CD4-positive, alpha-beta T cell treated with Interleukin-21 for 1 hour (primary cell): ENCODE measurements at places on chromosomes 3 and 15.

GRCh38 chr3:184532940-184533732 is 28.4 kb upstream of the EPHB3 start:
- no peak for DNase-seq

DNA sequence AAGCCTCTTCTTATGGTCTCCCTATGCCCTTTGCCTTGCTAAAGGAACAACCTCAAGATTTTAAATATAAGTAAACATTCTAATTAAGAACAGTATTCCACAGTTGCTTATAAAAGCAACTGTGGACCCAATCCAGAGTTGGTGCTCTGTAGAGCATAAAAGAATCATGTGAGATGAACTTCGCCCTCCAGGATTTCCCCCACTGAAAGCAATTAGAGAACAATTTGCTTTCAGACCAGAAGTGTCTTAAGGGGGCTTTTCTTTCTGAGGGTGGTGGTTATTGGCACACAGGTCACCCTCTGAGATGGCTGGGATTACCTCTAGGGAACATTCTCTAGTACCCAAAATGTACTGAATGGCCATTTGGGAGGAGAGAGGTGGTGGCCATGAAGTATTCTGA is 10.6 kb downstream of the ZNF592 start:
- DNase-seq = no peak

DNA sequence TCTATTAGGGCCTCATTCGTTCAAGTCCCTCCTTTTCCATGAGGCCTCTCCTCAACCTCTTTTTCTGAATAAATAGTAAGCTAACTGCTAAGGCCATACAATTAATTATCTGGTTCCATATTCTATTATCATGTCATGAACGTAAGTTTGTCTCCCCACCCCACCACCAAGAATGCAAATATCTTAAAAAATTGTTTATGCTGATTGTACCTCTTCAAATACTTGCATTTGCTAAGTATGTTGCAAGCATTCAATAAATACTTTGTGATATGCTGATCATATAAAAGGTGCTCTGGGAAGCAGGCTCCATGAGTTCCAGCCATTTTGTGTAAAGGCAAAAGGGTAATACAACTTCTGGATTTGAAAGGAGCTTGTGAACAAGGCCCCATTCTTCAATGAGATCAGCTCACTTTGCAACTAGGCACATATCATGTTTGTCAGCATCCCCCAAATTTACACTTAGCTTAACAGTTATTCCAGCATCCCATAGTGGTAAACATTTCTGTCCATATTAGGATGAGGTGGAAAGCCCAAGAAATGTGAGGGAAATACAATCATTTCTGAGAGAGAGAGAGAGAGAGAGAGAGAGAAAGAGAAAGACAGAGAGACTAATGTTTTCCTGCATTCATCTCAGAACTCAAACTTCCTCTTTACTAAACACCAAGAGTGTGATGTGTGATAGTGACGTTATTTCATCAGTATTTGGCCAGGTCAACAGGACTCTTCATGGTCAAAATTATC is 33.2 kb downstream of the SLC12A8 start:
- no peak for DNase-seq

DNA sequence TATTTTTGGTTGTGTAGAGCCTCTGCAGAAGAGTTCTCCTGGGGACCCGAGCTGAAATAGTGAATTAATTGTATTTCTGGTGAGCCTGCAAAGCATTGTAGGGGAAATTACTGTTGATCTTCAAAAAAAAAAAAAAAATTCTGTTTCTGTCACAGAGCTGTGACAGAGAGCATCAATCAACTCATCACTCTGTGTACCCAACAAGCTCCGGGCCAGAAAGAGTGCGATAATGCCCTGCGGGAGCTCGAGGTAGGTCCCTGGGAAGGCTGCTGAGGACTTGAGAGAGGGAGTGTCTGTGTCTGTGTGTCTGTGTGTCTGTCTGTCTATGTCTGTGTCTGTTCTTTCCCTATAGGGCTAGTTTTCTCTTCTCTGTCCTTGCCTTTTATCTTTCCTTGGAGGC is 294.4 kb upstream of the TPM1 start:
- no peak for DNase-seq

GRCh38 chr3:160831401-160831800 is 75.4 kb downstream of the PPM1L start:
- no peak for DNase-seq

DNA sequence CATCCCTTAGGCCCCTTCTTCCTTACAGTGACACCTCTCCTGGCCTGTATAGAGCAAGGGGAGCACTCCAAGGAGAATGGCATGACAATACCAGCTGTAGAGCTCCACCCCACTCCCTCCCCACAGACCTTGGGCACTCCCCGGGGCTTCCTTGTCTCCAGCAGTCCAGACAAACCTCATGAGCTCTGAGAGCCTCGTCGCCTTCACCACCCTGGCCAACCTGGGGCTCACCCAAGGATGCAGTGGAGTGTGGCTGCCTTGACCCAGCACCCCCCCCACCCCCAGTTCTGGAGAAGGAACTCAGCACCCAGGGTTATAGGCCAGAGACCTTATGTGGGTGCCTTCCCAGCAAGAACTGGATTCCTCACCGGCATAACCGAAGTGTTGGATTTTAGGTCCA is 7.4 kb upstream of the SLCO2A1 start:
- DNase-seq = no peak

DNA sequence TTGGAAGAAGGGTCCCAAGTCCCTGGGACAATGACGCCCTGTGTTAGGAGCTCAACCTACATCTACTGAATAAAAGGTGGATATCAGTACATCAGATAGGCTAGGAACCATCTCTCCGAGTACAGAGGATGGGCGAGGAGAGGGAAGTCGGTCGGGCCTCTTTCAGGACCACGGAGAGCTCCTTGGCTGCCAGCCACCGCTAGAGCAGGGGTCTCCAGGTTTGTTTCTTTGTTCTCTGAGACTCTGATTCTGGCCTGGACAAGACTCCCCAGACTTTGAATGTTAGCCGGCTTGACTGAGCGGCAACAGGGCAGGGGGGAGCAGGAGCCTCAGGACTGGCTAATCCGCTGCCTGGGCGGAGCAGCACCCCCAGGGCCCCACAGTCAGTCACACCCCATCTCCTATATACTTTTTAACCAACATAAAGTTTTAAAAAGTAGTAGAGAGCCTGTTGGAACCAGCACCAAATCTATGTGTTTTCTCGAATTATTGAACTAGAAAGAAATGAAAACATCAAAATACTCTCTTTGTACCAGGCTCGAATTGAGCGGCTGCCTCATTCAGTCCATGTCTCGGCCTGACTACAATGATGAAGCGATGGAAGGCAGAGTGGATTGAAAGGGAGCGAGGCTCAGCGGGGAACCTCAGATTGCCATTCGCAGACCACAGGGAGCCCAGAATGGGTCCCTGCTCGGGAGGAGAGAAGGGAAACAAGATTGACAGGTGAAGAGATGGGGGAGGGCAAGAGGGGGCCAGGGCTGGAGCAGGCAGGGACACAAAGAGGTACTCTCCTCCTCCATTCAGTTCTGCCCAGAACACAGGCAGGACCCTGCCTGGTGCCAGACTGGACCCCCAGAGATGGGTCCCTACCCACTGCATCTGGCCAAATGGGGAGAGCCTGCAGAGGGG is 131.6 kb downstream of the TPRA1 start:
- DNase-seq = no peak

DNA sequence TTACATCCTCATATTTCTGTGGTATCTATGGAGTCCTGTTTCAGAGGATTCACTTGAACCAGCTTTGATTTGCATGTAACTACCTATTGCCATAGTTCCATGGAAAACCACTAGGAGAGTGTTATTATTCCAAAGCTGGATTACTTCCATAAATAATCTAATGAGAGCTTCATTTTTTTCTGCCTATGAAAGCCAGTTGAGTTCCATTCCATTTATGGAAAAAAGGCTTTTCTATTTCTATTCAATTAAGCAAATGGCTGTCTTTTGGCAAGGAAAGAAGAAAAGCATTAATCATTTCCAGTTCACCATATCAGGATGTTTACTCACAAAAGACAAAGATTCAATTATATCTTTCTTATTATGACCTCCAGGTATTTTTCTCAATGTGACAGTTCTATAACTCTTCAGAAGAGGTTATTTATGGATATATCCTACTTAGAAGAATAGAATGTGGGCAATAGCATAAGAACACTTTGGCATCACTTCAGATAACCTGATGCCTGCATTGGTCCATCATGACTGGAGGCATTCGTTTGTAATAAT is 259.9 kb upstream of the ZPLD1 start:
- DNase-seq = no peak

DNA sequence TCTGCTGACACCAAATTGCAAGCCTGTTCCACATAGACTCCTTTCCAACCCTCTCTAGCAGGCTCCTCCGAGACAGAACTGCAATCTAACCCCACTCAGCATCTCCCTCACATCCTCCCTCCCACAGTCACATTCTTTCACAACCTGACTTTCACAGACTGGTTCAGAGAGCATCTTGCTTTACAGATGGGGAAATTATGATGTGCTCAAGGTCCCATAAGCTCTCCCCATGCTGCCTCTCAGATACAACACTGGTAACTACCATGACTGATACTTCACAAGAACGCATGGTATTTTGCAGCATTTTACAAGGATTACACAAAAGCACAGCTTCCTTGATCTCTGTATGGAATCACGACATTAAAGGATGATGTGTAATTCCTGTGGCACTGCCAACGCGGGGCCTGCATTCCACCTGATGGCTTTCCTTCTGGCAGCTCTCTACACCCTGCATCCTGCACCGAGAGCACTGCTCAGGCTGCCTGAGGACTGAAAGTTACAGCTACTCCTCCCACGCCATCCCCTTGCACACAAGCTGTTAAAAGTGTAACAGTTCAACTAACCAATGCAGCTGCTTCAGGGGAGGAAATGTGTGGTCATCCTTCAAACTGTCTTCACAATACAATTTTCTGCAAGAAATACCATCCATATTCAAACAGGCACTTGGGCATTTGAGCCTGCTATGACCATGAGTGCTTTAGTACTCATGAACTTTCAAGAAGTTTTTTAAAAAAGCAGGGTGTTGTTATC is 27.6 kb downstream of the TBC1D2B start:
- peak; percentile 59 for DNase-seq

GRCh38 chr3:182568876-182569275 is 224.4 kb upstream of the ATP11B start:
- DNase-seq = no peak

- DNase-seq = no peak
Observed at GRCh38 chr3:160746976-160747375, 9.1 kb upstream of the PPM1L start.

GRCh38 chr15:72994534-72995177 is 57.6 kb upstream of the NEO1 start:
- DNase-seq = no peak

DNA sequence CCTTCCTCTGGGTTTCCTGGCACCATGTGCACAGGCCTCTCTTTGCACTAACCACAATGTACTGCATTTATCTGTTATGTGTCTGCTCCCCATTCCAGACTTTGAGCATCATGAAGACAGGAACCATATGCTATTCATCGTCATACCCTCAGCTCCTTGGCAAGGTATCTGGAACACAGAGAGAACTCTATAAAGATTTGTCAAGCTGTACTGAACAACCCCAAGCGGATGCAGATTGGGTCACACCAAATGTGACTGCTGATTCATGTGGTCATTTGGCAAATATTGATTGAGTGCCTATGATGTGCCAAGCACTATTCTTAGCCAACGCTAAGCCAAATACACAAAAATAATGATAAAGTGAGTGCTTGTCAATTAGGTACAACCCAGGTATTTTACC is 7.5 kb upstream of the MEGF11 start:
- no peak for DNase-seq
